Aorta (tissue), 5 donors: ENCODE measurements at places on chromosomes 3 and 15. TPM values are rescaled to one million over a fixed set of nuclear protein-coding genes. Genes with fewer than 3 reads are reported as not detected.

GRCh38 chr3:37779289-37780152, 82.2 kb upstream of the CTDSPL start:
- peaks cover 3% of the 10 kb centered on the region for H3K4me1 ChIP-seq
- no peak overlapping the region for H3K27ac ChIP-seq
- DNase-seq, result no peak
- H3K36me3 ChIP-seq, result no peaks in the 10 kb centered on the region

- no peaks in the 10 kb centered on the region for H3K4me1 ChIP-seq
- no peaks in the 10 kb centered on the region for H3K27me3 ChIP-seq
- no peak overlapping the region for H3K4me3 ChIP-seq
- H3K36me3 ChIP-seq, result no peaks in the 10 kb centered on the region
- H3K27ac ChIP-seq, result no peak overlapping the region
Measured at GRCh38 chr15:81930582-81931369, 115.0 kb downstream of the MEX3B start.

GRCh38 chr15:67838789-67839332, 984 bp downstream of the RNU6-1 start:
- peak; percentile 80 for DNase-seq
- no peaks in the 10 kb centered on the region for H3K36me3 ChIP-seq
- no peaks in the 10 kb centered on the region for H3K27me3 ChIP-seq
- H3K4me1 ChIP-seq, result no peaks in the 10 kb centered on the region
- no peak overlapping the region for H3K4me3 ChIP-seq
- H3K27ac ChIP-seq, result no peak overlapping the region

- no peak for DNase-seq
- peak overlapping the region; percentile 15 for H3K4me3 ChIP-seq
- no peak overlapping the region for H3K27ac ChIP-seq
- H3K27me3 ChIP-seq, result no peaks in the 10 kb centered on the region
- H3K4me1 ChIP-seq, result no peaks in the 10 kb centered on the region
Measured at GRCh38 chr3:48655606-48656005, 7.1 kb downstream of the CELSR3 start.

DNA sequence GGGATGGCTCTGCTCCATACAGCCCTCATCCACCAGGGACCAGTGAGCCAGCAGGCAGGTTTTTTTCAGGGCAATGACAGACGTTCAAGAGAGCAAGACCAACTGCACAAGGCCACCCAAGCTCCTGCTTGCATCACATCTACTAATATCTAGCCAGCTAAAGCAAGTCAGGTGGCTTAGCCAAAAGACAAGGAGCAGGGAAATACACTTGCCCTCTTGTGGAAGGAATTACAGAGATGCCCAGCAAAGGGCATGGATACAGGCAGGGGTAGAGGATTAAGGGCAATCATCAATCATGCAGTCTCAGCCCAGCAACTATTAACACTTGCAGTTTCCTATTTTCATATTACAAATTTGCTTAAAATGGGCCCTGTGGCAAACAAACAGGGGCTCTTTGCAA, 81.5 kb upstream of the NTRK3 start:
- no peaks in the 10 kb centered on the region for H3K36me3 ChIP-seq
- no peak for DNase-seq
- H3K27ac ChIP-seq, result no peak overlapping the region

- no peaks in the 10 kb centered on the region for H3K4me1 ChIP-seq
- DNase-seq, result no peak
- no peak overlapping the region for H3K27ac ChIP-seq
- H3K4me3 ChIP-seq, result no peak overlapping the region
- no peaks in the 10 kb centered on the region for H3K27me3 ChIP-seq
Measured at GRCh38 chr3:13220991-13221390, 147.8 kb upstream of the IQSEC1 start.

The RASGRF1 gene
- 0.15 TPM for total RNA-seq
